ENCODE measurements at places on chromosomes 7 and 10.

DNA sequence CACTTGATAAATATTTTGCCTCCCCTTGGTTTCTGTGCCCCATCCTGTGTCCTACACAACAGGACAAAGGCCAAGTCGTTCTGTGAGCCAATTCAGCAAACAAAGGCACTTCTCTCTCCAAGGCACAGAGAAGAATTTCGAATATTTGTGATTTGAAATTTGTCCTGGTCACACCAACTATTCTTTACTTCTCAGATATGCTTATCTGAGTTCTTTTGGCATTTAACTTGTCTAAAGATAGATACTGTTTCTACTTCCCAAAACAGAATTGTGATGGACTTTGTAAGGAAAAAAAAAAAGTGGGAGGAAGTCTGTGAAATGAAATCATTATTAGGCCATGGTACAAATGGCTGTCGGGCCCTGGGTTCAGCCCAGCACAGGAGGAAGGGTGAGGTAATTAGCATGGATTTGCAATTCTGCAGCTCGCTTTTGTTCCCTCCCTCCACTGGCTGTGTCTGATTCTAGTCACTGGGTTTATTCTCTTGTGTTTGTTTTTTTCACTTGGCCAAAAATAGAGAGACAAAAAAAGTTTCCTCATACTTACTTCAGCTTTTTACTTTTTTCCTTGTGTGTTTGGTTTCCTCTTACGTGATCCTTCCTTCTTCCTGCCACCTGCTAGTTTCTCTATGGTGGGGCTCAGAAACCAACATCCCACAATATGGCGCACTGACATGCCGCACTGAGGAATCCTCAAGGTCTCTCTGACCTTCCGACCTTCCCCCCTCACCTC lies 108.2 kb upstream of the MKLN1 start:
- no peak for DNase-seq

- no peak for DNase-seq
These were observed 4.6 kb upstream of the TSPAN15 start for GRCh38 chr10:69446650-69447151.

DNA sequence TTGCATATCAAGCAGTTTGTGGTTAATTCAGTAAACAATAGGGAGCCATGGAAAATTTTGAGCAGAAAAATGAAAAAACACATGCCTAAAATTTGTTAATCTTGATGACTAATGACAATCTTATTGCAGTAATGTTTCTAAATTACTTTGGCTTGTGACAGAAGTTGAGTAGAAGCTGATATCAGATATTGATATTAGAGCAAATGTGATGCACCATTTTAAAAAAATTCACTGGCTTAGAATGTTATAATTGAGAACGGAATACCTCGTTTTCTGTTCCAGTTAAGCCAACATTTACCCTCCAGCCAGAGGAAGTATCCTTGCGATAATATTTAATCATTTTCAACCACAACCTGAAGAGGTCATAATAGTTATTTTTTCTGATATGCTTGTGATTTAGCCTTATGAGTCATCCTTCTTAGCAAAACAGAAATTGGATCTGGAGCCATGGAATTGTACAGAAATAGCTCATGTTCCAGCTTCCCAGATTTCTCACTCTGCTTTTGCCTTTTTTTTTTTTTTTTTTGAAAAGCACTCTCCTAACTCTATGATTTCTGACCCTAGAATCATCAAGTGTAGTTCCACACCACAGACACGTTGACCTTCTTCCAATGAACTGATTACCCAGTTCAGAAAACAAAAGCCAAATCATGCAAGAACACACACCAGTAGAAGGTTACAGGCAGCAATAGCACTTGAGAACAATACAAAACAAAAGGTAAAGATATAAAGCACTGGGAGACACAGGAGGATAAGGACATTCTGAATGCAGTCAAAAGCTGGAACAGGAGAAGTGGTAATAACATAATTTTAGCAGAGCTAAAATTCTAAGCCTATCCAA lies 96.8 kb upstream of the PHYHIPL start:
- DNase-seq = no peak

- DNase-seq = no peak
These were observed 2.0 kb upstream of the AOAH start for GRCh38 chr7:36726311-36726710.

DNA sequence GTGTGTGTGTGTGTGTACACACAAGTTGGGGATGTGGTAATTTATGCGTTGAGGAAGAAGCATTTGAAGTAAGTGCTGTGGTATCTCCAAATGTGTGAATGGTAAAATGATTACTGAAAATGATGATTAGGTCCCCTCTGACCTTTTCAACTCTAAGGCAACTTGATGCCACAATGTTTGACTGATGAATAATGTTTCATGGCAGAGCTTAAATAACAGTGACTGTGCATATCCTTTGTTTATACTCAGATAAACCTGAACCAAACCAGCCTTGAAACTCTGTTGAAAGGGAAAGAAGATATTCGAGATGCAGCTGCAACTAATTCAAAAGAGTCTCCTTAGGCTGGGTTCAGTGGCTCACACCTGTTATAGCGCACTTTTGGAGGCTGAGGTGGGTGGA lies 64.8 kb upstream of the YAE1 start:
- DNase-seq = no peak

- DNase-seq = no peak
These were observed 1509.7 kb upstream of the LRRTM3 start for GRCh38 chr10:65416094-65416493.
